ENCODE measurements at places on chromosomes 5 and 9.
A peak's percentile ranks its signal among the peaks of the same experiment; 100 is the strongest.

GRCh38 chr5:32027093-32027716, 146.9 kb downstream of the GOLPH3 start:
- DNase-seq, result no peak

GRCh38 chr5:77003246-77003645, 27.0 kb upstream of the AGGF1 start:
- no peak for DNase-seq

DNA sequence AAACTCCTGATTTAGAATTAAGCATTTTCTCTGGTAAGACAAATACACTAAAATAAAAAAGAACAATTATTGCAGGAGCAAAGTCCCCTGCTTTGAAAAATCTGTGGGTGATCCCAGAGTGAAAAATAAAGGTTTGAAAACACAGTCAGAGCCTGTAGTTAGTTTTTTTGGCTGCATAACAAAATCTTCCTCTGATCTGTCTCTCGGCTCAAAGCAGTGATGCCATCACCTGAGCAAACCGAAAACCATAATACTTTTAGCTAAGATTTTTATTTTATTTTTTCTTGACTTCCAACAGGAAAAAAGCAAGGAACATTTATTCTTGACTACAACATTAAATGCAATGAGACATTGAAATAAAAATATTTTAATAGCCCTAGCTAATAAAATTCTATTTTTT, 1.2 kb downstream of the CDH18 start:
- no peak for DNase-seq

DNA sequence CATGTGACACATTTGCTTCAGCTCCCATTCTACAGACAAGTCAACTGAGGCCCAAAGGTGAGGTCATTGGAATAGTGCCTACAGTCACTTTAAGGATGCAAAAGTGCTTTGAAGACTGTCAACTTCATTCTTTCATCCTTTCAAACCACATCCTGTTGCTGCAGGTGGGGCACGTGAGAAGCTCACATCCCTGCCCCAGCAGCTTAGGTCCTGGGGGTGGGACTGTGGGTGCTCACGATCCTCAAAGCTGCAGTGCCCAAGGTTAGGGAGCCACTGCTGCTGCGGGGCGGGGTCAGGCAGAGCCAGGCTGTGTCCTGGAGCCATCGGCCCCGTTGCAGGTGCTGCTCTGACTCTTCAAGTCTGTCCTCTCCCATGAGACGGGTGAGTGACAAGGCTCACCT, 57.9 kb upstream of the IER5L start:
- DNase-seq, result peak; percentile 85

DNA sequence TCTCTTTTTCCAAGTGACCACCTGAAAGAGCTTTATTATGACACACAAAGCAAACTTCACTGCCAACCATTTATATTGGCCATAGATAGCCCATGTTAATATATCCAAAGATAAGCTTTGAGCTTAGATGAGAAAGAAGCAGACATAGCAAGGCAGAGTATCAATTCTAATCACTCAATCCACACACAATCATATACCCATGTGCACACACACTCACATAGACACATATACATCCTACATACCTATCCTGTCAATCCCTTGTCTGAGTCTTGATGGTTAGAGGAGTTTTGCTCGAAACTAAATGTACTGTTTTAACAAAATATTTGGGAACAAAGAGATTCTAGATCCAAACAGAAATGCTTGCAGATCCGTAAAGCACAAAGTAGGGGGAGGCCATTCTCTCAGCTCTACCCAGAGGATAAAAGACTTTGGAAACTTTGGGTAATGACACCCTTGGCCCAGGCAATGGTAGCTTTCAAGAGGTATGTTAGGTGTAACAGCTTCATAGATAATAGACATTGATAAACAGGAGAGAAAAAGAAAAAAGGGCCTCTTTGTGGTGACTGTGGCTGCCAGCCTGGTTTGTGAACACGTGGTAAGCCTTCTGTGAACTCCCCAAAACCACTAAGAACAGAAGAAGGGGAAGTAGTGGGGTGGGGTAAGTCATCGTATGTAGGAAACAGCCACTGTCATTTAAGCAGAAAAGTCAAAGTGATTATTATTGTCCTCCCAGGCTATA, 121.6 kb downstream of the TLR4 start:
- peak; percentile 56 for DNase-seq

DNA sequence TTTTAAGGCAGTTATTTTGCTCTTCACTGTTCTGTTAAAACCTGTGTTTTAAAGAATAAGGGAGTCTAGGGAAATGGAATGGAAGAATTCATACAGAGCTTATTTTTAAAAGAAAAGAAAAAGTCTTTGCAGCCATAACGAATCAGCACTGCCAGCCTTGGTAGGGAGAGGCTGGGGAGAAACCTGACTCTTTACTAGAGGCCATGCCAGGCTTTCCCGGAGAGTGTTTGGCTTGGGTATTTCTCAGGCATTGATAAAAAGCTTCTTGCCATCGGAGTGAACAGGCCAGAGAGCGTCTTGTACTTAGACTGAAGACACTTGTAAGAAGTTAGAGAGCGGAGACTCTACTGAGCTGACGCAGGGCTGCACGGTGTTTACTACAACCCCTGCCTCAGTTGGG, 72.7 kb upstream of the NFIL3 start:
- no peak for DNase-seq

DNA sequence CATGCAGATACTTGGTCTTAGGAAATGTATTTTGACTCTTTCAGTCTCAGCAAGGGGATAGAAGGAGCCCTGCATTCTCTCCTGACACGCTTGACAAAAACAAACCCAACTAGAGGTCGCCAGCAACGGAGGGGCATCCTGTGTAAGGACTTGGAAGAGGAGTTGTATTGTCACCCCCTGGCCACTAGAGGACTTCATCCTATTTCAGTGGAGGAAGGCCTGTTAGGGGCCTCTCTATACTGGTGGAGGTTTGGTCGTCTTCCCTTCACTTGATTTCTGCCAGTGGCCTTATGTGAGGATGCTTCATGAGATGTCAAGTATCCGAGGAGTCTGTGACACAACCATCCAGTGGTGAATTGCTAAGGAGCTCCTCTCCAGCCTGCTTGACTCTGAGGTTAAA, 122.8 kb upstream of the STC2 start:
- peak; percentile 41 for DNase-seq

DNA sequence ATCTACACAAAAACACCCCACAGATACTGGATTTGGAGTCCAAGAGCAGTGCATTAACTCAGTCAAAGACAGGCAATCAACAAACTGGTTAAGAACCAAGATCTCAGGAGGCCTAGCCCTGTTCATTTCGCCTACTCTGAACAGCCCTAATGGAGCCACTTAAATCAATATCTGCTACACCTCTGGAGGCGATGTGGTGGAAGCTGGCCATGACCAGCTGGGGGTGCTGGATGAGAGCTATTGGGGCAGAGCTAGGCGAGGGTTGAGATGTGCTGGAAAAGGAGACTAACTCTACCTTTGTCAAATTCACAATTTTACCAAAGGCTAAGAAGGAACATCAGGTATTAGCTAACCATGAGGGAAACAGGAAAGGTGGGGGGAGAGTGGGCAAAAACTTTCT, 23.3 kb upstream of the ARSB start:
- DNase-seq, result no peak

DNA sequence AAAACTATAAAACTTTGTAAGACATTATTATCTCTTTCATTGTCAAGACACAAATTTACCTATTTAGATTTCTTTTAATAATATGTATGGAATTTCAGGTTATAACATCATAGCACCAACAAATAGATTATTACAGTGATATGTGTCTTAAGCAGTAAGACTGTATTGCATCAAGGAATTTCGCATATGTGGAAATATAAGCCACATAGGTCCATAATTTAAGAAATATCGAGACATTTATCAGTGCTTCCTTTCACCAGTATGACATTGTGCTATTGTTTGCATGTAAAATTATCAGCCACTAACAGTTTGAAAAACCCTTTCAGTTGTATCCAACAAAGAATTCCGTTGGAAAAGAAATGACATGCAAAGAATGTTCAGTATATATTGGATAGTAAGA, 186.7 kb upstream of the RASA1 start:
- DNase-seq, result no peak

DNA sequence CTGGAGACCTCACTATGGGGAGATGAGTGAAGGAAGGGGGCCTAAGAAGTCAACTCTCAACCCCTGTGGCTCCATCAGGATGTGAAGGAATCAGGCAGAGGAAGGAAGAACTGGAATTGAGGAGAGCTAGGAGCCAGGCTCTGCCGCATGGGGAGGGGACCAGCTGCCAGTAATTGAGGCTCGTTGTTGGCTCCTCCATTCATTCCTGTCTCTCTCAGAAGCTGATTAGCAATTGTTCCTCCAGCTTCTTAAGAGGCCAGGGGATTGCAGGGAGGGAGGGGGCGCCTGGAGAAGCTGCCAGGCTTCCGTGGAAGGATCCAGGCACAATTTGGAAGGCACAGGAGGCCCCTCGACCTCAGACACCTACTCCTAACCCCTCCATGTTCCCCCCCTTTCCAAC, 20.5 kb upstream of the TTLL11 start:
- DNase-seq, result no peak

DNA sequence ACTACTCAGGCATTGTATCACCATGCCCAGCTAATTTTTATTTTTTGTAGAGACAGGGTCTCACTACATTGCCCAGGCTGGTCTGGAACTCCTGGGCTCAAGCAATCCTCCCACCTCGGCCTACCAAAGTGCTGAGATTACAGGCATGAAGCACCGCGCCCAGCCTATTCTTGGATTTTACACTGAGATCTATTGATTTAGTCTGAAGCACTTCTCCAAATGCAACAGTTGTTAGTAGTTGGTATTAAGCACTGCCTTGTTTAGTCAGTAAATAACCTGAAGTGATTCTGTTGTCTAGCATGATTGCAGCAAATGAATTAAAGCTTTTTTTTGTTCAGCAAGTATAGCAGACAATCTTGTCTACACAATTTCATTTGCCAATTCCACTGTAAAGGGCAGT, 8.9 kb upstream of the CCNB1 start:
- DNase-seq, result no peak

GRCh38 chr5:180390441-180391190, 37.5 kb upstream of the GFPT2 start:
- no peak for DNase-seq

DNA sequence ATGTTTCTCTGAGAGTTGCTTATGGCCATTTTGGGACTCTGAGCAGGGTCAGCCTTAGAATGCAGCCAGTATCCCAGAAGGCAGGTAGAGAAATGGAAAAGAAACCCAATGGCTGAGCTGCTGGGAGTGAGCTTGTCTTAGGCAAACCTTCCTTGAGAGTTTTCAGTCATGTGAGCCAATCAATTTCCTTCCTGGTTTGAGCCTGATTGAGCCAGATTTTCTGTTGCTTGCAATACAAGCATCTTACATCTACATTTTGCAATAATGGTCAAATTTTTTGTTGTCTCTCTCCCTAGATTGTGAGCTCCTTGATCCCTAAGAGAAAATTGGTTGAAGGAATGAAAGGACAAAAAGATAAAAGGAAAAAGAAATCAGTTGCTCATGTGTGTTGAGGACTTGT, 155.3 kb downstream of the SNX18 start:
- no peak for DNase-seq

GRCh38 chr9:133981958-133982681, 10.0 kb downstream of the VAV2 start:
- DNase-seq, result no peak

GRCh38 chr9:29044959-29045358, 1471.7 kb upstream of the C9orf72 start:
- DNase-seq, result no peak

DNA sequence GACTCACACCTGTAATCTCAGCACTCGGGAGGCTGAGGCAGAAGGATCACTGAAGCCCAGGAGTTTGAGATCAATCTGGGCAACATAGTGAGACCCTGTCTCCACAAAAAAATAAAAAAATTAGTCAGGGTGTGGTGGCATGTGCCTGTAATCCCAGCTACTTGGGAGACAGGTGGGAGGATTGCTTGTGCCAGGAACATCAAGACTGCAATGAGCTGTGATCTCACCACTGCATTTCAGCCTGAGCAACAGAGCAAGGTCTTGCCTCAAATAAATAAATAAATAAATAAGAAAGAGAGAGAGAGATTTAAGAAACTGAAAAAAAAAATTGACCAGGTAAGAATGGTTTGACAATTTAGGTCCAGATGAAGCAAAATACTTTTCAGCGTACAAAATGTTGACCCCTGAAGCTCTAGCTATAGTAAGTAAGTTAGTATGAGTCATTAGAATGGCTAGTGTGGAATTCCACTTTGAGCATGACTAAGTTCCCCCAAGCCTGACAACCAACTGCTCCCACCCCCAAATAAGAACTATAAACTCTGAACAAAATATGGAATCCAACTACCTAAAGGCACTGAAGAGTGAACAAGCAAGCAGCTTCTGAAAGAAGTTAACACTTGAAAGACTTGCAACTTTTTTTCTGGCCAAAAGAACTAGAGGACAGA, 217.8 kb upstream of the TLE4 start:
- DNase-seq, result no peak

GRCh38 chr9:37953775-37954437, 50.0 kb upstream of the SLC25A51 start:
- DNase-seq, result no peak

DNA sequence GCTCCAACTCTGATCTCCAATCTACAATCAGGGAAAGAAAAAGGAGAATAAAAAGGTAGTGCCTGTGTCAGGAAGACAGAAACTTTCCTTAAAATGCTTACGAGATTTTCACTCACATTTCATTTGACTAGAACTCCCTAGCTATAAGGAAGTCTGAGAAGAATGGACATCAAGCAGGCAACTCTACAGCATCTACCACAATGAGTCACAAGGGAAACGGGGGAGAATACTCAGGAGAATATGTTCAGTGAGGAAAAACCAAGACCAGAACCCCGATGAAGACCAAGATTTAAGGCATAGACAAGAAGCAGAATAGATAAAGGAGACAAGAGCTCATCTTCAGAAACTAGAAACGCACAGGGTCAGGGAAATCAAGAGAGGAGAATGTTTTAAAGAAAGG, 9.0 kb upstream of the SETD9 start:
- no peak for DNase-seq

GRCh38 chr9:77944556-77945243, 86.9 kb downstream of the GNAQ start:
- DNase-seq, result peak; percentile 53

- no peak for DNase-seq
Observed at GRCh38 chr9:113436728-113437515, 26.4 kb downstream of the C9orf43 start.

DNA sequence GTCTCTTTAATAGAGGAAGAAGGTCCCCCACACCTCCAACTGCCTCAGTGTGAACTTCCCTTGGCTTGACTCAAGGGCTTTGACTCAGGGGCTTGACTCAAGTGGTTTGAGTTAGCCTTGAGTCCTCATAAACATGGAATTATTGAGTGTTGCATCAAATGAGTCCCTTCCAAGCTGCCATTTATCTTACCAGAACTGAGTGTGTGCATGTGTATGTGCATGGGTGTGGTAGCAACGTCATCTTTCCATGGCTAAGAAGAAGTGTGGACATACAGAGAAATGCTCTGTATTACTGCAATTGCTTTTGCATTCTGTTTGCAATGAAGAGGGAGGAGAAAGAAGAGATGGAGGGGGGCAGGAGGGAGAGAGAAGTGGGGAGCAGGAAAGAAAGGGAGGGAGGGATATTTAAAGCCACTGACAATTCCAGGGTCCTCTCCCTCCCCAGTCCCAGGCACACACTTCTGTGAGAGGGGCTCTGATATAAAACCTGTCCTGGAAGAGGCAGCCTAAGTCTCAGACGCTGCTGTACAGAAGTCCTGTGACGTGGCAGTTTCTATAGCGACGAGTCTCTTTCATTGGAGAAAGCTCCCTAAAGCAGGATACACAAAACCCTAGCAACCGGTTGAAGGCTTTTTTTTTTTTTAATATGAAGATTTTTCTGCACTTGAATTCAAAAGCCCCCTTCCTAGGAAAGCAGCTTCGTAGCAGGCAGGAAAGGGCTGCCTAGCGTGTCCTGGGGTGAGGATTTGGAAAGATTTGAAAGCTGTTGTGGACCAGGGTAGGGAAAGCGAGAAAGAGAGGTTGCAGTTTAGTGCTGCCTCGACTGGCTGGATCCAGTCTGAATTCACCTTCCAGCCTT, 93.3 kb upstream of the MAP1B start:
- no peak for DNase-seq

Measured in DND-41 (cell line).